AML-193 (cell line): ENCODE measurements at places on chromosomes 11 and 22.
A peak's percentile ranks its signal among the peaks of the same experiment; 100 is the strongest.

- no peak for DNase-seq
Measured at GRCh38 chr22:17853073-17853472, 78.8 kb upstream of the BID start.

DNA sequence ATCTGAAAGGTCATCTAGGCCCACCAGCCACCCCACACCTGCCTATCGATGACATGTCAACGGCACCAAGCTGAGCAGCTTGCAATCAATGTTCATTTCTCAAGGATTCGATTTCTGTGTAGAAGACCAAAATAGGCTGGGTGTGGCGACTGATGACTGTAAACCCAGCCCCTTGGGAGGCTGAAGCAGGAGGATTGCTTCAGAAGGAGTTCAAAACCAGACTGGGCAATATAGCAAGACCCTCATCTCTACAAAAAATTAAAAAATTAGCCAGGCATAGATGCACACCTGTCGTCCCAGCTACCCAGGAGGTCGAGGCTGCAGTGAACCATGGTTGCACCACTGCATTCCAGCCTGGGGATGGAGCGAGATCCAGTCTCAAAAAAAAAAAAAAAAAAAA lies 108.7 kb downstream of the MICAL3 start:
- DNase-seq, result no peak

GRCh38 chr11:17439316-17439782 lies 37.3 kb downstream of the ABCC8 start:
- DNase-seq, result no peak

DNA sequence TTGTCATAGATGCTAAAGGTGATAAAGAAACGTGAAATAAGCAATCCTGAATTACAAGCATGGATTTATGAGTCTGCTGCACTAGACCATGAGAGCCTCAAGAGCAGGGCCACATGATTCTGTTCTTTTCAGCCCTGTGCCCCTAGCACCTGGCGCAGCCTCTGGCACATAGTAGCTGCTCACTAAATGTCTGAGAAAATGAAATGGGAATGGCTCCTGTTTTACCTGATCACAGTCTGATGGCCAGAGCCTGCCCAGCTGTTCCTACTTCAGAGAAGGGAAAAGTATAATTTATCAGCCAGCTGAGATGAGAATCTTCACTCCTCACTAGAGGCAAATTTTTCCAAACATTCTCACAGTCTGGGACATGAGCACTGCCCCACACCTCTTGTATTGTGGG lies 10.7 kb upstream of the PKNOX2 start:
- no peak for DNase-seq

DNA sequence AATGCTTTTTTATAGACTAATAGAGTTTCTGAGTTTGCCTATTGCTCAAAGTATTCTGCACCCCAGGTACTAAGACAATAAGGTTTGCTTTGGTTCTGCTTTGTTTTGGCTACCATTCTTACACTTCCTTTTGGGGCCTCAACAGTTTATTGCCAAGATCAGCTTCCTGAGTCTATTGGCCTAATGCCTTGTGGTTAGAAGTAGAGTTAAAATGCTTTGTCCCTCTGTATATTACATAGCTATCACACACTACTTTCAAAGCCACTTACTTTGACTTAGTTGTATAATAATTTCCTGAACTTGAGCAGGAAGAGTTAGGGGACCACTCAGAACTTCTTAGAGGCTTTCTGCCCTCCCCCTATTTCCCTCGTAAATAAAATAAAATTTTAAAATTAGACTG lies 96.5 kb downstream of the DLG2 start:
- peak; percentile 8 for DNase-seq

DNA sequence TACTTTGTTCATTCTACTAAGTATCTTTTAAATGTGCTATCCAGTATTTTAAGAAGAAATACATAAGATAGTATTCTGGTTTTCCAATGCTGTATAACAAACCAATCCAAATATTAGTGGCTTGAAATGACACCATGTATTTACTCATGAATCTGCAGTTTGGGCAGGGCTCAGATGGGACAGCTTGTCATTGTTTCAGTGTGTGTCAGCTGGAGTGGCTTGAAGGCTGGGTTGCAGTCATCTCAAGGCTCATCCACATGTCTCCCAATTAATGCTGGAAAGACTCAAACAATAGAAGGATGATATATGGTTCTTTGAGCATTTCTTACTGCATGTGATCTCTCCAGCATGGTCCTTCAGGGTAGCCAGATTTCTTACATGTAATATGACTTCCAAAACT lies 146.2 kb downstream of the ARHGAP42 start:
- DNase-seq, result no peak

- DNase-seq, result no peak
Measured at GRCh38 chr22:48258064-48258701, 1495.7 kb downstream of the TBC1D22A start.

DNA sequence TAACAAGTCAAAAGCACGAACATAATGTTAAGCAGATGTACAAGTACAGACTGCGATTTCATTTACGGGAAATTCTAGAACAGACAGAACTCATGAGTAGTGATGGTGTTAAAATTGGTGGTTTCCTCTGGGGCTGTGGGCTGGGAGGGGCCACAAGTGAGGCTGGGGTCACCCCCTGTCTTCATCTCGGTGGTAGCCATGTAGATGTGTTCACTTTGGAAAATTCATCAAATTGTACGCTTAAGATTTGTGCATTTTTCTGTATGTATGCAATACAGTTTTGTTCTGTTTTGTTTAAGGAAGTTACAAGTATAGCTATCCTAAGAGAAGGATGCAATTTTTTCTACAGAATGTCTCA lies 504 bp upstream of the ASCC2 start:
- no peak for DNase-seq

DNA sequence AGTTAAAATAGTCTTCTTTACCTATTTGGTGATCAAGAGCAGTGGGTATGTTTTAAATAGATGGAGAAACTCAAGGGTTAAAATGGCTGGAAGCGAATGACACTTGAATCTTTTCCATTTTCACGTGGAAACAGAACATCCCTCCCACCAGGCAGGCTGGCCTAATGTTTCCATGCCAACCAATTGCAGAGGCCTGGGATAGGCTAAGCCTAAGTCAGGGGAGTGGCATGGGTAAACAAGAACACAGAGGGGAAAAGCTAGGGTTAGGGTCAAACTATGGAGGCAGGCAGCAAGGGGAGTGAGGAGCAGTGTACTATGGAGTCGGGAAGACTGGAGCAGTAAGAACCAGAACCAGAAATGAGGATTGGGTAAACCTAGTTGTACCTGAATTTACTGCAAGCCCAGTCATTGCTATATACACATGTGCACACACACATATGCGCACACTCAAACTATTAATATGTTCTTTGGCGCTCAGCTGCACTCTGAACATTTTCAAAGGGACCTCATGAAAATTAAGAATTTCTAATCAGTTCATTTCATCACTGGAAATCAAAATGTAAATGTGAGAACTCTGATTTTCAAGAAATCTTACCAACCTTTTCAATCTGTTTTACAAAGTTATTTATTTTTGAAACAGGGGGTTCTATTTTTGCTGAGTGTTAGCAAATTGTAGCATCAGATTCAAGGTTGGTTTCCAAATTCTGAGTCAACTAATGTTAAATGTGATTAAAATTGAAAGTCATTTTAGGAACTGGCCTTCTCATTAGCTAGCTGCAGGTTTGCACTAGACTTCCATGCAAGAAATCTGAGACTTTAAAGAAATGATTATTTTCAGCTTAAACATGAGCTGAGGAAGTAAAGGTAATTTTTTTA lies 327.0 kb upstream of the CCDC90B start:
- no peak for DNase-seq

GRCh38 chr22:37309211-37310074 lies 27.1 kb downstream of the CYTH4 start:
- DNase-seq, result peak; percentile 54

- DNase-seq, result no peak
Measured at GRCh38 chr11:15673408-15673831, 558.7 kb downstream of the INSC start.

DNA sequence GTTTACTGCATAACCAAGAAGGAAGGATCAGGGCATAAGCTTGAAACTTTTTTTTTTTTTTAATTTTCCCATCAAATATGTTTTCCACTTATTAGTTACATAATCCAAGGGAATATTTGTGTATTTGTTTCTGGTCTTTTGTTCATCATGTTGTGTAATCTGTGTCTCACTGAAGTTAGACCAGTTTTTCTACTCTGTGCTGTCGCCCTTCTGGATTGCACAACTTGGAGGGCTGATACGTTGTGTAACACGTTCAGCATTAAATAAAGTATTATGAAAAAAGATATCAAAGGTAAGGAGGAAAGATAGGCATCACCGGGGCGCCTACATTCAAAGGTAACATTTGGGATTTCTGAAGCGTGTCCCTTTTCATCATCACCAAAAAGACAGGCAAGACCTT lies 3.3 kb upstream of the E2F8 start:
- peak; percentile 66 for DNase-seq

DNA sequence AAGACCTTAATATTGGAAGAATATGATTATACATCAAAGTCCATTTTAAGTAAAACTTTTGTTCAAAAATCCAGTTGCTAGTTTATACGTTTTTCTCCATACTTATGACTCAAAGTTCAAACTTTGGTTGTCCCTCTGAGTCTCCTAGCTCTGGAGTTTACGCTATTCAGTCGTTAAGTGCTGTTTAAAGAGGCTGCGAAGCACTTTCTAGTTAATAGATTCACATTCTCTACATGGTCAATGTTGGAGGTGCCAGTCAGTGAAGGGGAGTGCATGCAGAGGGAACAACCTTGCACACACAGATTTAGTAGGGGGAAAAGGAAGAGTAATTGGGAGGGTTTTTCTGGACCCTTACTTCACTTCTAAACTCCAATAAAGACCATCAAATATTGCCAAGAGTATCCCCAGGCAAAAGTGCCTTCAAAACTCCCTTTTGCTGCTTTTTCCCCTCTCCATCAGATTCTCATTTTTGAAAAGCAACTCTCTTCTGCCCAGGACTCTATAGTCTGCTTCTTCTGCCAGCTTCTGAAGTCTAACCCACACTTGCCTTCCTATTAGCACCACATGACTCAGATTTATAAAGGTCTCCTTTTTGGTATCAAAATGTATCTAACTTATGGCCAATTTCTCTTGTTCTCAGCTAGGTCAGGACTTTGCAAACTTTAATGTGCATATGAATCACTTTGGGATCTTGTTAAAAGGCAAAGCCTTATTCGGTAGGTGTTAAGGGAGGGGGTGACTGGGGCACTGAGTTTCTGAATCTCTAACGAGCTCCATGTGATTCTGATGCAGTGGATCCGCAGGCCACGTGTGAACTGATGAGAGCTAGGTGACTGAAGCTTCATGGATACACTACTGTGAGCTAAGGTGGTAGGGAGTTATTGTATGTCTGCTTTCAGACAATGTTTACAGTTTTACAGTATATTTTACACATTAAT lies 96.2 kb upstream of the MTMR2 start:
- DNase-seq, result no peak

- no peak for DNase-seq
Measured at GRCh38 chr11:133047771-133048115, 484.6 kb downstream of the OPCML start.

DNA sequence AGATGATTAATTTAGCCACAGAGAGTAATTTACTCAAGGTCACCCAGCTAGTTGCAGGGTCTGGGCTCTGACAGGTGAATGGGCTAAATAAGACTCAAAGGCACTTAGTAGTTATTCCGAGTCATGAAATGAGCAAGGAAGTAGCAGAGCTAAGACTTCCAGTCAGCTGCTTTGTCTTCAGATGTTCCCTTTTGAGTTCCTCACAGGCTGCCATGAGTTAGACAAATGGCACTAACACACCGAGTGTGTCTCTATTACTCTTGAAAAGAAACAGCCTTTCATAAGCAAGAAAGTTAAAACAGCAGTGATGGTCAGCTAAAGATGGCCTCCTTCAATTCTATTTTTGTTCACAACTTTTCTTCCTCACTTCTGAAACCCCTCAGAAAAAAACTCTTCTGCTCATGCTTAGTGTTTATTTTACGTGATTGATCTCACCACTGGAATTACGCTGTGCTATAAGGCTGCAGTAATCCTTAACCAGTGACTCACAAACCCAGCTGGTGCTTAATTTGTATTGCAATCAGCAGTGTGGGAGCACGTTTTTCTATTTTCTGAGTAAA lies 389.1 kb downstream of the AASDHPPT start:
- no peak for DNase-seq

DNA sequence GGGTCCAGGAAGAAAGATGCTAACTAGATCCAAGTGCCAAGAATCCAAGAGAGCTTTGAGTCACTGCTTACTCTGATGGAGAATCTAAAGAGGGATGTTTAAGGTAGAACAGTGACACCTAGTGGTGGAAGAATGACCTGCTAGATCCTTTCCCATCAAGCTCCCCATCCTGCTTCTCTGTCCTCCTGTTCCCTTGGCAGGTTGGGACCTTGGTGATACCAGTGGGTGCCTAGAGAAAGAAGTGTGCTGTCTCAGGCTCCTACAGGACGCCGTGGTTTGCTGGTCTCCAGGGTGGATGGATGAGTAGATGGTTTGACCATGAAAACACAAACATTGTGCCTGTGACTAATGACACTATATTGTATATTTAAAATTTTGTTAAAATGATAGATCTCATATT lies 383.7 kb downstream of the TMEM135 start:
- peak; percentile 45 for DNase-seq

GRCh38 chr22:45997077-45997776 lies 20.3 kb upstream of the WNT7B start:
- DNase-seq, result peak; percentile 84

GRCh38 chr11:77200351-77201268 lies 72.6 kb downstream of the MYO7A start:
- DNase-seq, result no peak
